ENCODE measurements at places on chromosomes 6 and 20.
A peak's percentile ranks its signal among the peaks of the same experiment; 100 is the strongest.

DNA sequence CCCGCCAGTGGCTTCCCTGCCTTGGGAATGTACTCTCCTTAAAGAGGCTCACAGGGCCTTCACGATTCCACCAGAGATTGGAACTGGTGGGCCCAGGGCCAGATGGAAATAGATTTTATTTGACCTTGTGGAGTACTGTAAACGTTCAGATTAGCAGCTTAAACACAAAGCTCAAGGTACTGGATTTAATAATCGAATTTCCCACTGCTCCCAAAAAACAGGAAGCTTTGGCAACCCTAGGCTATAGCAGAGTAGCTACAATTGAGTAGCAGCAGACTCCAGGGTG is 7.3 kb downstream of the SDCBP2 start:
- DNase-seq: no peak

DNA sequence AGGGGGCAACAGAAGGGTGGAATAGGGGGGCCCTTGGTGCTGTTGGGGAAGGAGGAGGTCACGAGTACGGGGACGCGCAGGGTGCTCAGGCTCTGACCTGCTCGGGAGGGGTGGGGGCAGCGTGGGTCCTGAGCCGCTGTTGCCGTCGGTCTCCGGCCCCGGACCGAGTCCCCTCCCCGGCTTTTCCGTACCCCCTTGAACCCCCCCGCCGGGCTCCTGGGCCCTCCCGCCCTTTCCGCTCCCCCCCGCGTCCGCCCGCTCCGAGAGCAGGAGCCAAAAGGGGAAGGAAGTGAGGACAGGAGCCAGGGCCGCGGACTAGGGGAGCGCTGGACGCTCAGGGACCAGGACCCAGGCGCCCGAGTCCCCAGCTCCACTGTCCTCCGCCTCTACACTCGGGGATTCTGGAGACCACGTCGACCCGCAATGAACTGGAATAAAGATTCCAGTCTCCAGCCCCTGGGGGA is at the start of gene RGL2:
TSS of gene RGL2 (minus strand) at position 170 of the 464 bp plus-strand sequence. CDS start 332 bp downstream, outside the sequence.
- no peak for DNase-seq

GRCh38 chr20:326645-327185 is 1.4 kb downstream of the SOX12 start:
- DNase-seq: no peak

DNA sequence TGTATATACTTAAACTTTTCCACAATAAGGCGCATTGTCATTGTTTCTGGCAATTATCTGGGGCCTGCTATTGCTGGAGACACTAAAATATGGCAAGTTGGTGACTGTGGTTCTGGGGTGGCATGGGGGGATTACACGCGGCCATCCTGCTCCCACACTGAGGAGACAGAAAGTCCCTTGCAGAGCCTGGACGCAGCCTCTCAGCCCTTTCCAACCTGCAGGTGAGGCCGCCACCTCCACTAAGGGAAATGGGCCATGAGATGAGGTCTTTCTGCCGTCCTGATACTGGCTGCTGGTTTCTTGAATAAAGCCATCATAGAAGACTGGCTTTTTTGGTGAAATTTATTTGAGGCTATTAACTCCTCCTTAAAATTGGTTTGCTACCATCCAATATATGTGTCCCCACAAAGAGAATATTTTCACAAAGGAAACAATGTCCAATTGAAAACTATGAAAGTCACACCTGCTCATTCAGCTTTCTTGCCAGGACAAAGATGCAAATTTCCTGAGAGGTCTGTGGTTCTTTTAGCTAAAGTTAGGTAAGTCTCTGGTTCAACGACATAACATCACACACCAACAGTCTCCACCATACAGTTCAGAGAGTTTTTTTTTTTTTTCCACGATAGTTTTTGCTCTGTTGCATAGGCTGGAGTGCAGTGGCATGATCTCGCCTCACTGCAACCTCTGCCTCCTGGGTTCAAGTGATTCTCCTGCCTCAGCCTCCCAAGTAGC is 13.0 kb downstream of the TXNDC5 start:
- no peak for DNase-seq

DNA sequence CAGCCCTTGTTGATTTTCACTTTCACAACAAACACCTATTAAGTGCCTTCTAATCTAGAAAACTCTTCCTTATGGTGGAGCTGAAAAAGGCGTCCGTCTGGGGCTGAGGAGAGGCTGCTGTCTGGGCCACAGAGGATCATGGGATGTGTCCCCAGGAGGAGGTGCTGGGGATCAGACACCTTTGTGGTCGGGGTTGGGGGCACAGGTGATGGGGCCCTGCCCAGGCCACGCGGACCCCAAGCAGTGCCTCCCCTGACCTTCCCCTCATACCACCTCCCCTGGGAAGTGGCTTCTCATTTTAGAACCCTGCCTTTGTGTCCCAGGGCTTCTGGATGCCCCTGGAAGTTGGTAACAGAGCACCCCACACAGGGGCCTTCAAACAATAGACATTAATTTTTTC is 41.1 kb downstream of the SUN5 start:
- DNase-seq: no peak

DNA sequence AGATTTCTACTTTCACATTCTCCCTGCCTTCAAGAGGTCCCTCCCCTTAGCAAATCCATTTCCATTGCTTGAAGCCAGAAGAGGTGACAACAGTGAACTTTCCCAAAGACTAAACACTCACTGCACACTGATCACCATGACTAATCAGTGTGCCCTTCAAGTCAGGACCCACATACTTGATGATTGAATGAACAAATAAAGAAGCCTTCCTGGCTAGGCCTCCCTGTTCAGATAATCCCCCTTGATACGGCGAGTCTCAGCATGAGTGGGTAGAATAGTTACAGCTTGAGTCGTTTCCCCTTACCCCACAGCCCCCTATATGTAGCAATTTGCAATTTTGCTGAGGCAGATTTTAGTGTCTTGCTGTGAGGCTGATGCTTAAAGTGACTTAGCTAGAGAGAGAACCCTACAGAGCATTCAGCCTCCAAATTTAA is 102.2 kb downstream of the UNC5CL start:
- DNase-seq: peak; percentile 76

- no peak for DNase-seq
Observed at GRCh38 chr6:62541502-62541901, 255.5 kb upstream of the KHDRBS2 start.

GRCh38 chr20:5168651-5169396 is 42.0 kb downstream of the CDS2 start:
- DNase-seq: no peak

GRCh38 chr6:136783495-136784270 is 8.6 kb downstream of the MAP3K5 start:
- DNase-seq: no peak

GRCh38 chr6:34586327-34587040 is 30.4 kb upstream of the SPDEF start:
- DNase-seq: no peak

- DNase-seq: no peak
Observed at GRCh38 chr6:163839296-163839695, 424.8 kb downstream of the QKI start.

GRCh38 chr6:118748311-118749062 is 97.1 kb upstream of the CEP85L start:
- DNase-seq: no peak

DNA sequence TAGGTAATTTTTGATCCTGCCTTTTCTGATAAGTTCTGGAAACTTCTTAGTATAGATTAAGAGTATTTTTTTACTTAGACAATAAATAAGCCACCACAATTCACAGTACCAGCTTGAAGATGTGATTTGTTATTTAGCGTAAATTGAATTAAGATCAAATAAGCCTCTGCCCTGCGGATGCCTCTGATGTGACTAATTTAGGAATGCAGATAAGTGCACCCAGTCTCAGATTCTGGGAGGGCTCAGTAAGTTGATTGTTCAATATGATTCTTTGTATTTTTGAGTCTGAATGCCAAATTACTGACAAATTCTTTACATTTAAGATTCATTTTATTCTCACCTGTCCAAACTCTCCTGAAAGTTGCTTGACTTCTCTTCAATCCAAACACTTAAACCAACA is 147.5 kb downstream of the THBS2 start:
- peak; percentile 40 for DNase-seq

DNA sequence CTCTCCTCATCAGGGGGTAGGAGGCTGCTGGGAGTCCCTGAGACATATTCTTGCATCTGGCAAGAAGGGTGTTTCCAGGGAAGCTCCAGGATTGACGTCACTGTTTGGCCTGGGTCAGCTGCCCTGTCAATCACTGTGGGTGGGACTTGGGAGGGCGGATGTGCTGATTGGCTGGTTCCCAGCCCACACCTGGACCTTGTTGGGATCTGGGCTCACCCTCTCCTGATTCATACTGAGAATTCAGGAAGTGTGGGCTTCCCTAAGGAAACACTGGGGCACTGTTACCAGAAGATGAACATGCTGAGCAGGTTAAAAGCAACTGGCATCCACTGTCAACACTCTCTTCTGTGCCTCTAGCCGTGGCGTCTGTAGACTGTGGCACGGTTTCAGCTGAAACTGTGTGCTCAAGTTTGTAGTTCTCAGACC is 36.5 kb downstream of the CDH26 start:
- DNase-seq: no peak

GRCh38 chr6:17945111-17945510 is 42.3 kb downstream of the KIF13A start:
- DNase-seq: peak; percentile 67

DNA sequence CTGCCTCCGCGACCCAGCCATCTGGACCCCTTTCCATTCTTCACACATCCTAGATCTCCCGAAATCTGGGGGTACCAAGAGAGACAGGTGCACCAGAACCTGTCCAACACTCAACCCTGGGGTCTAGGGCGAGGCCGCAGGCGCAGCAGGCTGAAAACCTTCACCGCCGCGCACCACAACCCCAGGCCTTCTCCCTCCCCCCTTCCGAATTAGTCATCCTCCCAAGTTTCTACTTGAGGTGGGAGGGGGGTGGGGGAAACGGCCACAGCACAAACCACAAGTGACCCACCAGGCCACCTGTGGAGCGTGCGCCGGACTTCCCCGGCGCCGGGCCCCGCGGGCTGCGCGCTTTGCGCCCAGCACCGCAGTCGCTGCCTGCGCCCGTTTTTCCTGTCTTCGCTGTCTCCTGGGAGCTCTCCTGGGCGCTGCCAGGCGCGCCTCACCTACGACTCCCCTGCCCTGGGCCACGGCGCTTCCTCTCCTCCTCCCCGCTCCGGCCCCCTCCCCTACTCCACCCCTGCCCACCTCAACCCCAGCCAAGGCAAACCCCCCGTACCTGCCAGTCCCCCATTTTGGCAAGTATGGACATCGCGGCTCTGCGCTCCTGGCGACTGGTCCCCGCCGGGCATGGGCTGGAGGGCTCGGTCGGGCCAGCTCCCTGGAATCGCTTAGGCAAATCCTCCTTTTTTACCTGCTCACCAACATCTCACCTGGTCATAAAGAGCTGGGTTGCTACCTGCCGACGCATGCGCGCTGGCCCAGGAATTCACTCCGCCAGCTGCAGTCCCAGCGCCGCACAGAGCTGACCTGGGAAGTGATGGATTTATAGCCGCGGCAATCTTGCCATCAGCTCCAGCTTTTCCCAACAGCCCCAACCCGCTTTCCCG is 4.2 kb upstream of the TFAP2A start:
- DNase-seq: no peak

DNA sequence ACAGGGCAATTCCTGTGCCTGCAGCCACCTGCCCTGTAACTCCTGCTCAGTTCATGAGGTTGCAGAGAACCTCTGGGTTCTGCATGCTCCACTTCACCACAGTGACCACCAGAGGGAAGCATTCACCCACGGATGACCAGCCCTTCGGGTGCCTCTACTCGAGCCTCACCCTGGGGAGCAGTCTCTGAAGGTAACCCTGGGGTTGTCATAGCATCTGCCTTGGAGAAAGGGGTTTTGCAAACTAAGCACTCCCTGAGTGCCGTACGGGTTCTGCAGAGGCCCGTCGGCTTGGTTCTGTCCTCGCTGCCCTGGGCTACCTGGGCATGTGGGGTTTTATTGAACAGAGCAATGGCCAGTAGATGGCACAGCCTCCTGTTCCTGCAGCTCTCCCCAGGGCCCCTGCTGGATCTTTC is 10.2 kb upstream of the CST5 start:
- DNase-seq: peak; percentile 60

- no peak for DNase-seq
Observed at GRCh38 chr20:12914804-12915203, 94.0 kb upstream of the SPTLC3 start.

DNA sequence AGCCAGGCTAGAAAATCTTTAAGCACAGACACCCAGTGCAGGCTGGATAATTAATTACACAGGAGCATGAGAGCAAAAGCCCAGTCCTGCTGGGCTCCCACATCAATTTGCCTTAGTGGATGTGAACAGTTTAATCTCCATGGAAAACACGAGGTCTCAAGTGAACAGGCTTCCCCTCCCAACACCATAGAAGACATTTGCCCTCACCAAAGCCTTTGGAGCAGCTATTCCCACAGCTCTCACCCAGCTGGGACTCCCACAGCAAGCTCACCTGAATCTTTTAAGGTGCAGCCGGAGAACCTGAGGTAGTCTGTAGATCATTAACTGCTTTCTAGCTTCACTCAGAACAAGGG is 12.0 kb downstream of the TOMM6 start:
- DNase-seq: no peak

DNA sequence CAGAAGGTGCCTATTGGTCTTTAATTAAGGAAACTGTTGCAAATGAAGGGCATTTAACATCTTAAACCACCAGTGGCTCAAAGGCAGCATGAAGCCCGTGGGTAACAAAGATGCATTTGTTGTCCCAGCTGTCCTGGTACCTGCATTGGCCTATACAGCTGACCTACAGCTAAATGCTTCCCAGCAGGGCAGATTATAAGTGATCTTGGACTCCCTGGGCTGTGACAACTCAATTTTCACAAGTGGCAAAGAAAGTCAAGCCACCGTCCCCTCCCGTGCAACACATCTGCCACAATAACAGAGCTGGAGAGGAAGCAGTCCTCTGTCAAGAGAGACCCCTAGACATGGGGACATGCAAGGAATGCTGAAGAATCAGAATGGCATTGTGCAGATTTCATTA is 31.5 kb upstream of the EDN3 start:
- DNase-seq: no peak

- DNase-seq: no peak
Observed at GRCh38 chr6:110620065-110620464, 143.7 kb upstream of the SLC22A16 start.

DNA sequence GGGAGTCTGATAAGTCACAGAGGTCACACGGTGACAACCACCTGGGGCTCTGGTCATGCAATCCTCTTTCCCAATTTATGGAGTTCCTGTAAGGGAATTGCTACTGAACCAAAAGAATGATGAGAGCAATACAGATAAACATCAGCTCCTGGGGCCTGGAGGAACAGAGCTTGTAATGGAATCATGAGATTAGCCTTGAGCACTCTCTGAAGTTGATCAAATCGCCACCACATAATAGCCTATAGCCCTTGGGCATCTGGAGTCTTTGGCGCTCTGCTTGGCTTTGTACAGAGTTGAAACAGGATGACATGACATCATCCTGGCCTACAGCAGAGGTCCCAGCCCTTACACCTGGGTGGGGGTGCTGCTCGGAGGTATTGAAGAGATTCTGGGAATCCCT is 154.3 kb upstream of the DTNBP1 start:
- no peak for DNase-seq

DNA sequence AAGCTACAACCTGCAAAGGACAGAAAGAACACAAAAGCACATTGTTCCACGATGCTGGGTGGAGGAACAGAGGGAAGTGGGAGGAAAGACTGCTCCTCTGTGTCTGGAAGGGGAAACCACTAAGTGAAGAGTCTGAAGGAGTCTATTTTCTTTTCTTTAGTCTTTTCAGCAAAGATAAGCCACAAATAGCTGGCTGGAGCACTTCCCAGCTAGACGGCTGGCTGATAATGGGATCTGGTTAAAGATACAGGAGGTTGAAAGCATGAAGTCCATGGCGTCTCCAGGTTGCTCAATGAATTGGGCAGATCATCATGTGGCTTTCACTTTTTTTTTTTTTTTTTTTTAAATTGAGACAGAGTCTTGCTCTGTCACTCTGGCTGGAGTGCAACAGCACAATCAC is 154.0 kb upstream of the KCNG1 start:
- peak; percentile 35 for DNase-seq
